ENCODE measurements at places on chromosomes 5 and 9.

DNA sequence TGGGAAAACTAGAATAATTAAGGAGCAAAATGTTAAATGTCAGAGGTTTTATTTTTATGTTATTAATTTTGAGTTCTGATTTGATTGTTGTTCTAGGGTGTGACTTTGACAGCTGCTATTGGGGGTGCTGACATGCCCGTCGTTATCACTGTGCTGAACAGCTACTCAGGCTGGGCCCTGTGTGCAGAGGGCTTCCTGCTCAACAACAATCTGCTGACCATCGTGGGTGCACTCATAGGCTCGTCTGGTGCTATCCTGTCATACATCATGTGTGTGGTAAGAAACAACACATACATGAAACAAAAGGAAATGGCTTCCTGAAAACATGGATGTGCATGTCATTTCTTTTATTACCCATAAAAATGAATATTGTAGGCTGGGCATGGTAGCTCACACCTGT lies 56.1 kb downstream of the NNT start:
- no peak for DNase-seq

- DNase-seq: no peak
Observed at GRCh38 chr9:127455324-127455992, 4.1 kb downstream of the LRSAM1 start.

DNA sequence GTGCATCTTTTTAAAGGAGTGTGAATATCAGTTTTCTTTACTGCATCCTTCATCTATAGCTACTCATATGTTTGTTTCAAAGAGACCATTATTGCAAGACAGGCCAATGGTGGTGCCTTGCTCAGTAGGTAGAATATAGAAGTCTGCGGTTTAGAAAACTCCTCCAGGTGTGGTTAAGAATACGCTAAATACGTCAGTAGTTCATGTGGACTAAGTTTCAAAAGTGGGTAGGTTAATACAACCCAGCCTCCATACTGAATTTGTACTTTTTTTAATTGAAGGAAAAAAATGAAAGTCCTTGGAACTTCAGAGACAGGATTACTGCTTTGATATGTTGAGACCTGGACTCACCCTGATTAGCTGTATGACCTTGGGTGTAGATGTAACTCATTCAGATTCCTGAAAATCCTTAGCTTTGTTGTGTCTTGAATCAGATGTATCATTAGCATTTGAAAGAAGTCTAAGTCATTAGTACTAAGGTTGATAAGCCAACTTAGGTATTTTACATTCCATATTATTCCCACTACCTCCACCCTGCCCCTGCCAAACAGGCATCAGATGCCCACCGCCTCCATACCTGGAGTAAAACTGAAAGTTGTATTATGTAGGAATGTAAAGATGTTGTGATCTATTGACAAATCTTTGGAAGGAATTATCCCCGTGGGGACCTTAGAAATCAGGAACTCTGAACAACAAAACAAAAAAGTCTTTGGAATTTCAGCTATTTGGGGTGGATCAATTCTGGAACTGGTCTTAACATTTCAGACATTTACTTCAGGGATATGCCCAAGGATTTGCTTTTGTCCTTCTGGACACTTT lies 6.1 kb downstream of the BASP1 start:
- no peak for DNase-seq

DNA sequence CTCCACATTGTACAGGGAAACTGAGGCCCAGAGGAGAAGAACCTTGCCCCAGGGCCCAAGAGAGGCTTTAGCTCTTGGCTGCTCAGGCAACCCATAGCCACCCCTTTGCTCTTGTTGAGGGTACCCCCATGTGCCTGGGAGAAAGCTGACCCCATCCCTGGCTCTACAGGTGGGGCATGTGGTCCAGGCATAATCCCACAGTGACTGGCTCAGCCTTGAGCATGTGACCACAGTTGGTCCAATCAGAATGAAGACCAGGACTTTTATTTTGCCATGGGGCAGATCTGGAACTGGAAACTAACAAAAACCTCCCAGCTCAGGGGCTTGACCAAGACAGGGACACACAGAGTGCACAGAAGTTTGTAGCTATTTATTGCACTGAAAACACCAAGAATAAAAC lies 29.3 kb downstream of the SLC6A7 start:
- no peak for DNase-seq

GRCh38 chr9:127489471-127490115 lies 38.3 kb downstream of the LRSAM1 start:
- no peak for DNase-seq

- DNase-seq: no peak
Observed at GRCh38 chr9:93979721-93980120, 24.6 kb upstream of the BARX1 start.

GRCh38 chr5:8906303-8906967 lies 639.4 kb downstream of the SEMA5A start:
- DNase-seq: no peak

- DNase-seq: no peak
Observed at GRCh38 chr5:37626266-37626665, 213.6 kb downstream of the GDNF start.

DNA sequence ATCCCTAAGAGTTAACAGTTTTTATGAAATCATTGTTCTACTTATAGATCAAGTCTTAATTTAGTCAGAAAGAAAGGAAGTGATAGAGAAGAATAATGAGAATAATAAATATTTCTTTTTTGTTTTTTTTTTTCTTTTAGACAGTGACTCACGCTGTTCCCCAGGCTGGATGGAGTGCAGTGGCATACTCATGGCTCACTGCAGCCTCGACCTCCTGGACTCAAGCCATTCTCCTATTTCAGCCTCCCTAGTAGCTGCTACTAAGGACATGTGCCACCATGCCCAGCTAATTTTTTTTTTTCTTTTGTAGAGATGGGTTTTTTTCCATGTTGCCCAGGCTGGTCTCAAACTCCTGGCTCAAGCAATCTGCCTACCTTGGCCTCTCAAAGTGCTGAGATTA lies 11.0 kb downstream of the IFNA21 start:
- no peak for DNase-seq

- DNase-seq: no peak
Observed at GRCh38 chr5:175596761-175597189, 61.1 kb upstream of the HRH2 start.

GRCh38 chr5:38755181-38755580 lies 90.6 kb upstream of the OSMR start:
- no peak for DNase-seq

- DNase-seq: no peak
Observed at GRCh38 chr5:95375591-95375990, 15.6 kb upstream of the FAM81B start.

DNA sequence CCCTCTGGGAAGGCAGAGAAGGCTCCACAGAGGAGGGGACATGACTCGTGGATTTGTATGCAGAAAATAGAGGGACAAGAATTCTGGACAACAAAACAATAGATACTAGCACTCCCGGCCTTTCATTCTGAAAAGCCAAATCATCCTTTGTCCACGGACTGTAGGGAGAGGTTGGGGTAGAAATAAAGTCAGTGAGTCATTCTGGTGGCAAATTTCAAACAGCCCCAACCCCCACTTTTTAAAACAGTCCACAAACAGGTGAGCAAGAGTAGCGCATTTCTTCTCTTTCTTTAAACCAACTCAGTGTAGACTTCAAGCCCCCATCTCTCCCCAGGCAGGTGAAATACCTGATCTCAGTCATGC lies 56.1 kb downstream of the PTPDC1 start:
- no peak for DNase-seq

DNA sequence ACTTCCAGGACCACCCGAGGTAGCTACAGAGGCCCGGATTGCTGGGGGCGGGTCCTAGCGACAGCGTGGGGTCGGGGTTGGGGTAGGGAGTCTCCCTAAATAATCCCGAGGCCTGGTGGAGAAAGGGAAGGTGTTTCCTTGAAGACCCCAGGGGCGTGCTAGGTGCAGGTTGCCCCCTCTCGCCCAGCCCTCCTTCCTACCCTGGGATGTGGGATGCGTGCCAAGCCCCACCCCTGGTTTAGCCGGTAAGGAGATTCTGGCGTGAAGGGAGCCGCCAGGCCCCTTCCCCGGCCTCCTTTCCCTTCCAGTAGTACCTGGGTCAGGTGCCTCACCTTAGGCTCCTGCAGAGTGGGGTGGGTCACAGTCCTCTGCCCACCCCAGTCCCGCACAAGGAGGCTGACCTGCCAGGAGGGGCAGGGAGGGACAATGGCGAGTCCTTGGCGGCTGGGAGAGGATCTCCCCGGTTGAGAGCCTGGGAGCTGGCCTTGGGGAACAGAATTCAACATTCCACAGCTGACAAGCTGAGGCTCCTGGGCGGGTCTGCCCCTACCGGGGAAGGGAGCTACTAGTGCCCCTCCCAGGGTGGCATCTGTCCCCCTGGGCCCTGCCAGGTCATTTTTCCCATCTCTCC lies 674 bp downstream of the TSPAN17 start:
- peak; percentile 37 for DNase-seq

DNA sequence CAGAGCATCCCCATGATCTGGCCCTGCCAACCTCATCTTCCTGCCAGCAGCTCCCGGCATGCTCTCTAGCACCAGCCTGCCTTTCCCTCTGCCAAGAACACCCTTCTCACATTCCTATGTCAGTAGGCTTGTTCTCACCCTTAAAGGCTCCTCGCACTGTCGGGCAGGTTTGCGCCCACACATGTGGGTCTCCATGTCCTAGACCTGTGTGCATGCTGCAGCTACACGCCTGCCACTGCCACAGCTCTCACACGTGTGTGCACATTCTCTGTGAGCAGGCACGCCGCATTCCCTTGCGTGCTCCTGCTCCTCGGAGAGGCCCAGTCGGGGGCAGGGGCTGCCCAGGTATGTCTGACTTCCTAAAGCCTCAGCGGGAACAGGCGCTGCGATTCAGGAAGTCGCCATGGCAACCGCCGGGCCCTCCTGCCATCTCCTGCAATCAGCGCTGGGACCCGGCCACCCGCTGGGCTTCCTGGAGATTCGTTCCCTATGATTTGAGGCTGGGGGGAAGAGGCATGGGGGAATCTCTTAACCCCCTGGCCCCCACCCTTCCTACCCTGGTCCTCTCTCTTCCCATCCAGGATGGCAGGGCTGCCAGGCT lies 28.1 kb downstream of the NDUFA8 start:
- peak; percentile 66 for DNase-seq

All from C1 segment of cervical spinal cord (tissue), 14 donors.